ENCODE measurements at places on chromosomes 4 and X.

DNA sequence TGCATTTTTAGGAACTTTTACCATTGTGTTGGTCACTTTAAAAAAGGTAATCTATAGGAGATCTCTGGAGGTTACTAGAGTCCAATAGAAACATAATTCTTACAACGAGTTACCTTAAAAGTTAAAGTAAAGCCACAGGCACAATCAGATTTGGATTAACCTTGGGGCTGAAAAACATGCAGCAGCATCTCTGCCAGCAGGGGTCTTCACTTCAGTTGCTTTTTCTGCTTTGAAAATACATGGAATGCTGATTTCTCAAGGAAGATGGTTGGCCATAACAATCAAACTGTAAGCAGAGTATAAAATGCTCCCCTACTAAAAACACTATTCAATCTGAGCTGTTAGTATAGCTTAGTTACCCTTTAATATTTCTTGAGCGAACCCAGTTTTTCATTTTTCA is 1072.3 kb upstream of the PCDH10 start:
- no peak for DNase-seq

DNA sequence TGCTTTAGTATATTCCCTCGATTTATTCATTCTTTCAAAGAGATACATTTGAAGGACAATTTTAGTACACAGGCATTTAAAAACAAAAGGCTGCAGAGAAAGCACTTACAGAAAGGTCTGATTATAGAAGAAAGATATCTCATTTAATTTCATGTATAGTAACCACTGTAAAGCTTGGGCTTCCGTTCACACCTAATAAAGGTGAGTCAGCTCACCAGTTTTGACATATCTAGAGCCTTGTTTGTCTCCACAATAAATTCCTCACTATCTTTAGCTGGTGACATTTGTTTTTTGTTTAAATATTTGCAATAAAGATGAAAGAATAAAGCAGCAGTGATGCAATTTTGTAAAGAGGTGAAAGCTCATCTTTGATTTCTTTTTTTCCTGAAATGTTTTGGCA is 1.1 kb upstream of the EPHA5 start:
- DNase-seq = no peak

DNA sequence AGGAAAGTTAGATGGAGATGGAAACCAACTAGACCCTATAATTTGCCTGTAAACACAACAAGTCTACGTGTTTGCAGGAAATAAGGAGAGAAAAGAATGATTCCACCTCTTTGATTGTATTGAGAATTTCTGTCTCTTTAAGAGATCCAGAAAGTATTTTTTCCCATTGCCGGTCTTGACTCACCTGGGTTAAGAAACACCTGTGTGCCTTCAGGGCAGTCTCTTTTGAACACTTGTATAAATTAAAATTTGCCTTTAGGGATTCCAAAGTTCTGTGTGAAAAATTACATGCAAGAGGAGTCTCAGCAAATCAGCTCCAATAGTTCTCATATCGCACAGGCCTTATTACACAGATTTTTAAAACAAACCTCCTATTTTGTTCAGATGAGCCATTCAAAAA is 46.0 kb upstream of the SMAD1 start:
- DNase-seq = no peak

DNA sequence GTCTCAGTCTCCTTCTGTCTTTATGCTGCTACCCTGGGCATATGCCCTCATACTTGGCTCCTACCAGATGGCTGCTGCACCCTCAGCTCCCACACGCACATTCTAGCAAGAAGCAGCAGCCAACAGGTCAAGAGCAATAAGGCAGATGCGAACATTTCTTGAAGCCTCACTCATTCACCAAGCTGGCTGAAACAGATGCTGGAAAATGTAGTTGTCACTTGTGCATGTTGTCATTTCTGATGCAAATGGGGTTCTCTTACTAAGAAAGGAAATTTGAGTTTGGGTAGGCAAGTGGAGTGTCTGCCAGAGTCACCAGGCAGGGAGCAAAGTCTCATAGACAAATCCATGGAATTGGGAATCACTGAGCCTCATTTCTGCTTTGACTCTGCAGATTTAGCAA is 57.4 kb upstream of the SORBS2 start:
- no peak for DNase-seq

GRCh38 chrX:134148172-134148692 is 88.8 kb upstream of the CCDC160 start:
- no peak for DNase-seq

GRCh38 chr4:148288448-148288847 is 153.8 kb downstream of the NR3C2 start:
- no peak for DNase-seq

DNA sequence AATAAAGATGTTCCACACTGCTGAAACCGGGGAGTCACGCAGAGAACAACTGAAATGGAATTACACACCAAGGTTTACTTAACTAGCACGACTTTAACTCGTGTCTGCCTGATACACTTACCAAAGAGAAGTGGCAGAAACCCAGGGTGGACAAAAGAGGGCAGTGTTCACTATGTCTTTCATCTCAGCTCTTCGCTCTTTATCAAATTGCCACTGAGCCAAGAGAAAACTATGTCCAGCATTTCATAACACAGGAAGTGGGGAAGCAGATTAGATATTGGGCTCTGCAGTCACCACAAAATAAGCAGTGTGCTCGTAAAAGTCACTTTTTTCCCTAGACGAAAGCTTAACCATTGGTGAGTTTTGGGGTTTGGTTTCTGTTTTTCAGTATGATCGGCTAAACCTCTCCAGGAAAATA is 155.7 kb downstream of the CHIC2 start:
- DNase-seq = no peak

GRCh38 chrX:16386126-16386525 is 218.8 kb downstream of the MAGEB17 start:
- DNase-seq = no peak

DNA sequence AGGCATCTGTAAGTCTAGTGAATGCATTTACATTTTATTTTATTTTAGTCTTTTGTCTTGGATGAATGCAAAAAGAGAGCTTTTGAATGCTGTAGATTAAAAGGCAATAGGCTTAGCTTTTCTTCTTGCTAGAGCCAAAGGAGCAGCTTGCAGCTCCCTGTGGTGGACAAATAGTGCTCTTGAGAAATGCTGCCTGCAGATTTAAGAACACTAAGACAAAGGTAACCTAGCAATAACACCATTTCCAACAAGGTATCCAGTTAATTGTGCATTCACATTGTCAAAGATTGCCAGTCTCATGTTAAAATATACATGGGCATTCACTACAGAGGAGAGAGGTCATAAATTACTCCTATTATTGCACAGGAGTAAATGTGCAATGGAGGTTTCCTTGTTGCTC is 859.2 kb upstream of the PRKX start:
- no peak for DNase-seq

DNA sequence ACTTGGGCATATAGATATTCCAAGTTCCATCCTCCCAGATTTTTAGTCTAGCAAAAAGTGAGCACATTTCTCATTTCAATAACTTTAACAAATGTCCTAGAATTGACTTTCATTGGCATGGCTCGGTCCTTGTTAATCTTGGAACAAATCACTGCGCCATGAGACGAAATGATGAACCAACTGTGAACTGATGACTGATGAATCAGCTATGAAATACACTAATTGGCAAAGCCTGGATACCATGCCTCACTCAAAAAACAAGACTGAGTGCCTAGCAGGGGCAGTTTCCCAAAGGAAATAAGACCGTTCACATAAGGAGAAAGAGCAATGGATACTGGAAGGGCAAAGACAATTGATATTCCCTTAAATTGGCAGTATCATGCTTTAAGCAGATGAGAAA is 248.6 kb upstream of the VEGFC start:
- no peak for DNase-seq

GRCh38 chr4:146336410-146336807 is 122.1 kb downstream of the REELD1 start:
- DNase-seq = no peak

- no peak for DNase-seq
Observed at GRCh38 chr4:59834943-59835342, 1365.2 kb upstream of the ADGRL3 start.

- no peak for DNase-seq
Observed at GRCh38 chr4:78818530-78819079, 42.5 kb downstream of the BMP2K start.

DNA sequence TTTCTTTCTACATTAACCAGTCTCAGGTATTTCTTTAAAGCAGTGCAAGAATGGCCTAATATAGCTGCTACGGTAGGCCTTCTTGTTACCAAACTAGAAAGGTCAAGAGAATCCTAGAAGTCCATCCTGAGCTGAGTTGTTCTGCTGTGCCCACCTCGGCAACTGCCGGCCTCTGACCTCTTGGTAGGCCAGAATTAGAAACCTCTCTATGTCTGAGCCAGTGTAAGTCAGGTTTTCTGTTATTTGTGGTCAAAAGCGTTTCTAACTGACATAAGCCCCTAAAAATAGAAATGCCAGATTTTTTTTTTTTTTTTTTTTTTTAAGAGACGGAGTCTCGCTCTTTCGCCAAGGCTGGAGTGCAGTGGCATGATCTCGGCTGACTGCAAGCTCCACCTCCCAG is 43.1 kb downstream of the SOWAHB start:
- no peak for DNase-seq

DNA sequence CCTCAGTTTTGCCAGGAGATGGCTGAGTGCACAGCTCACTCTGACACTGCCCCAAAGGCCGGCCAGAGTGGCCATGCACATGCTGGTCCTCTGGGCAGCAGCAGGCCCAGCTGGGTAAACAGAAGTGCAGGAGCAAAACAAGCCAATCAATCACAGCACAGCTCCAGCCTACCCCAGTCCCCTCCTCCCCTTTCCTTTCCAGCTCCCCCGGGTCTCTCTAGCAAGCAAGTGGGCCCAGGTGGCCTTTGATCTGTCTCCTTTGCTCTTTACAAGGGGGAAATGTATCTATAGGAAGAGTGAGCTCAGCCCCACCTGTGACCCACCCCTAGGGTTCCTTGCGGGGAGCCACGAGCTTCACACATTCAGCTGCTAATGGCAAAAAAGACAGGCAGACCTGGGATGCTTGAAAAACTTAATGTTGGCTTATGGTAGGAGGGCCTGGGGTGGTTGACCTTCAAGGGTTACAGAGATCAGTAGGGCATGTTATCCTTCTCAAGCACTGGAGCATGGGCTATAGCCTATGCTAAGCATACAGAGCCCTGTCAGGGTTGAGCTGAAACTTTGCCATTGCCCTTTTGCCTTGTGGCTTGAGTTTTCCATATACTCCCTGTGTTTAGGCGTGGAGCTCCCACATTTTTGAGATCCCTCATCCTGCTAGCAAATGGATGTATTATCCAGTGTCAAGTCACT is 57.8 kb upstream of the PLAC1 start:
- no peak for DNase-seq
